Transverse colon (tissue), 4 donors: ENCODE measurements at places on chromosomes 6 and 20.

- no peak for DNase-seq
Observed at GRCh38 chr6:96301781-96302180, 219.8 kb upstream of the UFL1 start.

- no peak for DNase-seq
Observed at GRCh38 chr6:56890683-56891429, 64.1 kb upstream of the BEND6 start.

DNA sequence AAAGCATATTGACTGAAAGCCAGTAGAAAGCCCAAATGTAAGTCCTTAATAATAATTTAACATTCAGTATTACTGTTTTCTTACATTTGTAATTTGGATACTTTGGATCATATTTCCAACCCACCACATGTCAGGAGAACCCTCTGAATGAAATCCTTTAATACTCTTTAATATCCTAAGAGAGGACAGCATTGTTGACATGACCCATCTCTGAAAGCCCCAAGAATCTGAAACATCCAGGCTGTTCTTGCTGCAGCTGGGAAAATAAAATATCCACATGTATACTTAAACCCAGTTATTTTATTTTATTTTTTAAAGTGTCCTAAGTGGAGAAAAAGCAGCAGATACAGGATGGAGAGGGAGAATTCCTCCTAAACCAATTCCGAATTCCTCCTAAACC is 130.8 kb upstream of the RIPOR2 start:
- no peak for DNase-seq

GRCh38 chr6:163338671-163339405 is 75.7 kb upstream of the QKI start:
- no peak for DNase-seq

DNA sequence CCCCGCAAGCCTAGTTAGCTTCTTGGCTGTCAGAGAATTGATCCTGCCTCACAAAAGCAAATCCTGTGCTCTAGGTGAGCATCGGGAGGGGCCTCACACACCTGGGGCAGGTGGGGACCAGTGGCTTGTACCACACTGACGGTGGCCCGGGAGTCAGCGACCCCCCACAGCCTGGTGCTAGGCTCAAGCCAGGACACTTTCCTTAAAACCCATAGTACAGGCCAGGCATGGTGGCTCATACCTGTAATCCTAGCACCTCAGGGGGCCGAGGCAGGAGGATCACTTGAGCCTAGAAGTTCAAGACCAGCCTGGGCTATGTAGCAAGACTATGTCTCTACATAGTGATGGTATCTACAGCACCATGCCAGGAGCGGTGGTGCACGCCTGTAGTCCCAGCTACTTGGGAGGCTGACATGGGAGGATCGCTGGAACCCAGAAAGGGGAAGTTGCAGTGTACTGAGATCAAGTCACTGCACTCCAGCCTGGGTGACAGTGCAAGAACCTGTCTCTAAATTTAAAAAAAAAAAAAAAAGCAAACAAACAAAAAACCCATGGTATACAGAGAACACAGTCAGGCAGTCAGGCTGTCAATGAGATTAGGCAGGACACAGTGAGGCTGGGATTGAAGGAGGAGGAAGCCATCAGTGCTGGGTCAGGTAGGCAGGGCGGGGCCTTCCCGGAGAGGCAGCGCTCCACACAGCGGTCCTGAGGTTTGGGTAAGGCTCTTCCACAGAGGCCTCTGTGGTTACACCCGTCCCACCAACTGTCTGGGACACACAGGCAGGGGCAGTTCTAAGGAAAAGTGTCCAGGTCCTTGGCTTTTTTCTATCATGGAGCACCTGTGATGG is 41.3 kb downstream of the SYNJ2 start:
- no peak for DNase-seq
